Ureter (tissue), 1 donor: ENCODE measurements at places on chromosomes 4 and X.

DNA sequence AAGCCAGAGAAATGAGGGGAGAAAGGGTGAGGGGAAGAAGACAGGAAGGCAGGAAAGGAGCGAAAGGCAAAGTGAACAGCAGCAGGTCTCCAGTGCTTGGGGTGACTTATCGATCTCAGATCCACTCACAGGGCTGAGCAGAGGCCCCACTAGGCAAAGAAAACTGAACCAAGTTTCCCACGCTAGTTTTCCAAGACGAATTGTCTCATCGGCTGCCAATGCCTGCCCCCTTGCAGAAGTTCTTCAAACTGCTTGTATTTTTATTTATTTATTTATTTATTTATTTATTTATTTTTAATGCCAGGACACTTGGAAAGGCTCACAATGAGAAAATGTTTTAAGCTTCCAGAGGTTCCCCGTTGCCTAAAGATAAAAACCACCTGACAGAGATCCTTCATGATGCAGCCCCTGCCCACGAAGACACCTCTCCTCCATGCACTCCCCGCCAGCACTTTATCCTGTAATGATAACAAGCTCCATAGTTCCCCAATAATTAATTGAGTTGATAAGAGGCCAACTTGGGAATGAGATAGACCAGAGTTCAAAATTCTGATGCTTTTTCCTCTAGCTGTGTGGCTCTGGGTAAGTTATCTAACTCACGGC is 43.2 kb downstream of the QDPR start:
- no peak for DNase-seq

GRCh38 chr4:121156822-121157769 is 7.0 kb downstream of the TNIP3 start:
- DNase-seq: no peak

- no peak for DNase-seq
These were observed 147.3 kb downstream of the CORIN start for GRCh38 chr4:47690611-47691010.

DNA sequence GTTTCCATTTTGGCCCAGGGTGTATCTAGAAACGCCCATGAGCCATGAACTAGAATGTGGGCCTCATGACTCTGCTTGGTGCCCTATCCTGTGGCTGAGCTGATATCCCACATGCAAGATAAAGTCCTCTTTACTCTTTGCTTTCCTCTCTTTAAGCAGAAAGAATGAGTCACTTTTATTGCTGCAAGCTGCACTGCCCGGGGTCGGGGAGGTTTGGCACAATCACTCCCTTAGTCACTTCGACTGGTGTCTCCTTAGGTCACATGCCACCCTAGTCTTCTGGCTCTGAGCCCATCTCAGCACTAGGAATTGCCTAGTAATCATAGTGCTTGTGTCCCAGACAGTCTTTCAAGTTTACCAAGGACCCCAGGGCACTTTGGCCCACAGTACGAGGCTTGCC is 75.1 kb upstream of the CXorf66 start:
- no peak for DNase-seq

- no peak for DNase-seq
These were observed 53.3 kb downstream of the TEX13A start for GRCh38 chrX:105167233-105167632.

DNA sequence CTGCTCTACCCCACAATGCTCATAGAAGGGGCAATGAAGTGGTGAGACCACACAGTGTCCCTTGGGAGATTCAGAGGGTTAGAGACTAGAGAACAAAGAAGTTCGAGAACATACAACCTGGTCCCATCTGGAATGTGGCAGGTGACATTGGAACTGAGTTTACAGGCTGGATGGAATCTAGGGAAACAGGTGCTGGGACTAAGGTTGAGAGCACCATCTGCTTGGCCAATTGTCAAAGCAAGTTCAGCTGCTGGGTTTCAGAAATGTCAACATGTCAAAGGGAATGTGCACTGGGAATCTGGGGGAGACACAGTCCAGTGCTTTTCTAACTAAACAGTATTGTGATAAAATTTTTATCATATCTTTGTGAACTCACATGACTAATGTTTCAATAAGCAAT is 15.9 kb upstream of the FAM13A start:
- DNase-seq: no peak

DNA sequence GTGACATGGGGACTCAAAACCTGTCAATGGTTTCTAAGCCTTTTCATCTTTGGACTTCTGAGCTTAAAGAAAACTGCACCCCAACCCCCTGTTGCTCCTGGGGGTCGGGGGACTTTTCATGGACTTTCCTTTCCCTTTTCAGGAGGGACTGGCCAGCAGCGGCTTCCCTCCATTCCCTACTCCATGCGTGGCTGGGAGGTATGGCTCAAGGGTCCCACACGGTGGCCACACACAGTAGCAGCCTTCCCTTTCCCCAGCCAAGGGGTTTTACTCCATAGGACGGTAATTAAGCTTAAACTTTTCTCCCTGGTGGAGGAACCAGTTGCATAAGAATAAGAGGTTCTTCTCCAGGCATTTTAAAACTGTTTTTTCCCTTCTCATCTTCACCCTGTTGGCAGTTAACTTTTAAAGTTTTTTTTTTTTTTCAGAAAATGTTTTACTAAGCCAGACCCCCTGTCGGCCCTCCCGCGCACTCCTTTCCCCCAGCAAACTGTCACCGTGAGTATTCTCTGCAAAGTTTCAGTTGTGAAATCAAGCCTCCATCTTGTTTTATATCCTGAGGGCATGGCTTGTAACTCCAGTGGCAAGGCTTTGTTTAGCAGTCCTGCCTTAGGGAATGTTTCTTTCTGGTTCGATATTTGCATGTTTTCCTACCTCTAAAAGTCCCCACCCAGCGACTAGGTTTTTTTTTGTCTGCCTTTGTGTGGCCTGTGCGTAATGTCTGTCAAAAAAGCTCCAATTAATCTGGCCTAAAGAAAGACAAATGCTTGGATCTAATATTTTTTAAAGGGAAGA is 325.7 kb downstream of the TLL1 start:
- no peak for DNase-seq

DNA sequence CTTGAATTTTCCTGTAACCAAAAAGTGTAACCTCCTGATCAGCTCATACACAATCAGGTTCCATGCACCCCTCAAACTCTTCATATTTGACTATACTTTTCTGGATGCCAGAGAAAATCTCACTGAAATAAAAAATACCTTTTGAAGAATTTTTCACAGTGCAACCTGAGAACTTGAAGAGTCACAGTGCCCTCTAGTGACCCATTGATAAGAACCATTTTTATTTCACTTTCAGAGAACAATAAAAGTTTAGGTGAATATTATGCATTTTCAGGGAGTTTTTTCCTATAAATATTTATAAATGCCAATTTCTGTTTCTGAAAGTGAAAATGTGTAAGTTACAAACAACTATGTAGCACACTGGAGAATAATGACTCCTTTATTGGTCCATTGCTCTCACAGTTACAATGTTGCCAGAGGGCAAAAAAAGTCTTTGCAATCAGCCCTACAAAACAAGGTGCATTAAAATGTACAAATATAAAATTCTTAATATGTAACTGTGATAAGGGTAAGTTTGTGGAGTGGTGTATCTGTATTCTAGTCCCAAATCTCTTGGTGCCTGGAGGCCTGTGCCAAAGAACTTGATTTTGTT is 153.6 kb upstream of the INTU start:
- no peak for DNase-seq
